ENCODE measurements at places on chromosomes 3 and 15.

GRCh38 chr15:85482894-85483293 is 102.5 kb downstream of the AKAP13 start:
- DNase-seq = peak; percentile 77

DNA sequence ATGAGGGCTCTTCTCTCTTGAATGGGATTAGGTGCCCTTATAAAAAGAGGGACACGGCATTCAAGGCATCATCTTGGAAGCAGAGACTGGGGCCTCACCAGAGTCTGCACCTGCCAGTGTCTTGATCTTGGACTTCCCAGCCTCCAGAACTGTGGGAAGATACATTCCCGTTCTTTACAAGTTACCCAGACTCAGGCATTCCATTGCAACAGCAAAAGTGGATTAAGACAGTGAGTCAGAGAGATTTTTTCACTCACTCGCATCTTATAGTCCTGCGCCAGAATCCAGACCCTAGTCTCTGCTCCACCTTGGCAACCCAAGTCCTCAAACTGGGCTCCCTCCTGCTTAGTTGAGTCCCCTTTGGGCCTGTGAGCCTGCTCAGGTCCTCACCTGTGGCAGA is 2.7 kb downstream of the LCTL start:
- DNase-seq = no peak

DNA sequence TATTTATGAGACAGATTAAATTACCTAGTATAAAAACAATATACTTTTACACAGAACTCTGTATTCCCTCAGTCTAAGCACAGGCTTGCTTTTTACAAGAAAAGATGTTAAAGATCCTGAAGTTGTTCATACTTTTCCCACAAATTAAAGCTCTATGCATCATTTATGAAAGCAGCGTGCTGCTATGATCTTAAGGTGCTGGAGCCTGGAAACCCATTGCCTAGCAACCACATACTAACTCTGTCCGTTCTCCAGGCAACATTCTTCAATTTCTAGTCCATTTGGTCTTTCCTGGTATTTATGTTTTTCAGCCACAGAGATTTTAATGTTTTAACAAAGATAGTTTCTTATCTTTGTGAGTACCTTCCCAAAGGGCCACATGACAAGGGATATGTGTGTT is 312.0 kb downstream of the DOCK3 start:
- DNase-seq = no peak

DNA sequence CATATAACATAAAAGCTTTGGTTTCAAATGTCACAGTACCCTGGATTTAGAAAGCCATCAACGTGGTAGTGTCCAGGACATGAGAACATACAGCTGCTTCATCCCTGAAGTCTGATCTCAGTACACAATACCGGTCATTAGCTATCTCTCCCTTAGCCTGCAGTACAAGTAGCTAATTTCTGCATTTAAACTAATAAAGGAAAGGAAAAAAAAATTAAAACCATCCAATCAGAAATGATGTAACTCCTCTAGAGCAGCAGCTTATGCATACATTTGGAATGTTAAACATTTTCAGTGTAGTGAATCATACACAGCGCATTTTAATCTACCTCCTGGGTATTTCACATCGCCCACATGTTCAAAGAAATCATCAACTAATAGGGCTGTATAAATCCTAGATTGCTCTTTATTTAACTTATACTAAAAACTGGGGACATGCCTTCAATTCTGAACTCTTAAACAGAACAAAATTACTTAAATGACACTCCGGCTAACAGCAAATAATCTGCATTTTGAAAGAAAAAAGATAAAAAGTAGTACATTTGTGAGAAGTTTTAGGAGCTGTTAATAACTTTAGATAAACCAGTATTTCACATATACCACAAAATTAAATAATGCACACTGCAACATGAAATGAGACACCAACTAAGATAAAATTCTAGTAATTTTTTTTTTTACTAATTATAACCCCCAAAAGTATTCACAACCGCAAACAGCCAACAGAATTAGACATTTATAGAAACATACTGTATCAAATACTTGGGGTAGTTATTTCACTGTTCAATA is 3.7 kb downstream of the IGF2BP2 start:
- peak; percentile 62 for DNase-seq

DNA sequence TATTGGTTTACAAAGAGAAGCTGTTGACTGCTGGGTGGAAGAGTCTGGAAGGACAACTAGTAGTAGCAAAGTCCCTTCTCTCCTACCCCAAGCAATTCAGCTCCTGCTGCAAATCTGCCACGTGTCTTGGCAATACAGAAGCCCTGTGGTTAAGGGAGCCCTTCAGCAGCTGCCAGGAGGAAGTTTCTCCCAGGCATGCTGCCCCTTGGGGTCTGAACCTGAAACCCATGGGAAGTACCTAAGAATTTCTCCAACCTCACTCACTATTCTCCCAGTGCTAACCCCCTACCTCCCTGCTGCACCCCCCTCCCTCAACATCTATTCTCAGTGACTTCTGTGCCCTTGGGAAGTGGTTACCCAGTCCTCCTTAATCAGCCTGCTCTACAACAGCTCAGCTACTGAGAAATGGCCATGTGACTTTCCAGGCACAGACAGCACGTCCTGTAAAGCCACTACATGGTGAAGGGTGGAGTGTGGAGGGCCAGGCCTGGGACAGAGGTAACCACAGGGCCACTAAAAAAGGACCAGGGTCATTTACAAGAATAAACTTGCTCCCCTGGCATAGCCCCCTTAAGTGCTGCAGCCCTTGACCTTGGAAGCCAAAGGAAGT is 316.6 kb downstream of the NTRK3 start:
- no peak for DNase-seq
